ENCODE measurements at places on chromosomes 3 and 15.

DNA sequence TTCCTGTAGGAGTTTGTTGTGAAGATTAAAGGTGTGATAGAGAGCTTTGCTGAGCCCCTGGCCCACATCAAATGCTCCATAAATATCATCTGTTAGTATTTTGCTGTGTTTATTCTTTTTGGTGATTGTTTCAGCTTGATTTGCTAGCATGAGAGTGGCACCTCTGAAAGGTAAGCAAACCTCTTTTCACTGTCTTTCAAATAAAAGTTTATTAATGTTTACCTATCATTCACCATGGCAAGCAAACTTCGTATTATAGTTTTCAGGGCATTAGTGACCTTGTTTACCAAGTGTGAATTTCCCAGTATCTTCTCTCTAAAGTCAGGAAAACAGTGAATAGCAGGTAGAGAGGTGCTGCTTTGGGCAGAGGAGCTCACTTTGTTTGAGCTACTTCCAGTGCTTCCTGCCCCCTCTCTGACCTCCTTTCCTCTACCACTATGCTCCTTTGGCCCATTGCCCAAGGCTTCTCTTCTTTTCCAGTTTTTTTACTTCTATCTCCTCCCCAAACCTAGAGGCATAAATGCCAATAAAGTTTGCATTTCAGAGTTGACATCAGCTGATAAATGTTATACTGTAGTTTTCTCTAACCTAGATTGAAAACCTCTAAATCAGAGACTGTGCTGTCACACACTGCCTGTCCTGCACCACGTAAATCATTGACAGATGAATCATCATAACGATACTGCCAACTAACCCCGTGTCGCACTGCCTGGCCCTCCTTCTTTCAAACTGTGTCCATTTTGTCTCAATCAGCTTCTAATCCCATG is 569.0 kb downstream of the TUSC7 start:
- DNase-seq, result no peak

GRCh38 chr15:92155934-92156333 is 237.7 kb upstream of the ST8SIA2 start:
- no peak for DNase-seq

- no peak for DNase-seq
Observed at GRCh38 chr15:64000183-64000951, 45.9 kb downstream of the DAPK2 start.

DNA sequence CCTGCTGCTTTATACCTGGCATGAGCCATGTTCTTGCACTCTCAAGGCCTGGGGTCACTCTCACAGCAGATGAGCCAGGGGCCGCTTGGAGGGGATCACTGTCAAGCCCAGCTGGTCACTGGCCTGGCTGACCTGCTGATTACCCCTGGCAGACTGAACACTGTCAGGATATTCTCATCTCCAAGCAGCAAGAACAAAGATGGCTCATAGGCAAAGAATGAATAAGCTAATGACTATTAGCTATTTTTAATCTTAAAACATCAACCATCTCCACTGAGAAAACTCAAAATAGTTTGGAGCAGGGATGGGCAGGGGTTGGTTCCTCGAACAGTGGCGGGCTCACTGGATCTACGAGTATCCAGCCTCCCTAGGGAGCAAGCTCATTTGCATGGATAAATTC is 64.4 kb upstream of the ACAN start:
- DNase-seq, result no peak

DNA sequence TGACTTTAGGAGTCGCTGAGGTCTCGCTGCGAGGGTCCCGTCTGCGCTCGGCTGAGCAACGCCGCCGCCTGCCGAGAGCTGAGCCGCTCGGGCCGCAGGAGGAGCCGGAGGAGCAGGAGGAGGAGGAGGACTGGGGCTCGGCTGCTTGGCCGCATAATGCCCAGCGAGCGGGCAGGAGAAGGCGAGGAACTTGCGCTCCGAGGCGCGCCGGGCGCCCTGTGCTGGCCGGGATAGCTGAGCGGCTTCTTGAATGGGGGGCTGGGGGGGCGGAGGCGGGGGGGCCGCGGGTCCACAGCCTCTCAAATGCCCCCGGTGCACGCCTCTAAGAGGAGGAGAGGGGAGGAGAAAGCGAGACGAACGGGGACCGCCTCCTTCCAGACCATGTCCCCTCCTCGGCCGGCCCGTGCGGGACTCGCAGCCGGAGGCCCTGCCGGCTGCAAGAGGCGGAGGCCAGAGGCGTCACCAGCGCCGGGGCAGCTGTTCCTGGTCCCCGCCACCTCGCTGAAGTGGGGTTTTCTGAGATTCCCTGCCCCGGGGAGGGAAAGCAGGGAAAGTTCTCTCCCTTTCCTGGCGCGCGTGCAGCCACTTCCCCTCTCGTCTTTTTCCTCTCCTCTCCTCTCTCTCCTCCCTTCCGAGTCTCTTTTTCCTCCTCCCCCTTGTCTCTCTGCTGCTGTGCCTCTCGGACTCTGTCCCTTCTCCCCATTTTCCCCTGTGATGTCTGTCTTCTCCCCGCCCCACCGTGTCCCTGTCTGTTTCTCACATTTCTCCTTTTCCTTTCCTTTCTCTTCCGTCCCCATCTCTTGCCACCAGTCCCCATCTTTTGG is at the start of gene ADAMTS9:
Gene ADAMTS9, minus strand, starts transcription at position 220 of the 824 bp plus-strand sequence. CDS start 343 bp downstream, outside the sequence.
- DNase-seq, result no peak

- no peak for DNase-seq
Observed at GRCh38 chr15:26045516-26045915, 182.4 kb upstream of the ATP10A start.

DNA sequence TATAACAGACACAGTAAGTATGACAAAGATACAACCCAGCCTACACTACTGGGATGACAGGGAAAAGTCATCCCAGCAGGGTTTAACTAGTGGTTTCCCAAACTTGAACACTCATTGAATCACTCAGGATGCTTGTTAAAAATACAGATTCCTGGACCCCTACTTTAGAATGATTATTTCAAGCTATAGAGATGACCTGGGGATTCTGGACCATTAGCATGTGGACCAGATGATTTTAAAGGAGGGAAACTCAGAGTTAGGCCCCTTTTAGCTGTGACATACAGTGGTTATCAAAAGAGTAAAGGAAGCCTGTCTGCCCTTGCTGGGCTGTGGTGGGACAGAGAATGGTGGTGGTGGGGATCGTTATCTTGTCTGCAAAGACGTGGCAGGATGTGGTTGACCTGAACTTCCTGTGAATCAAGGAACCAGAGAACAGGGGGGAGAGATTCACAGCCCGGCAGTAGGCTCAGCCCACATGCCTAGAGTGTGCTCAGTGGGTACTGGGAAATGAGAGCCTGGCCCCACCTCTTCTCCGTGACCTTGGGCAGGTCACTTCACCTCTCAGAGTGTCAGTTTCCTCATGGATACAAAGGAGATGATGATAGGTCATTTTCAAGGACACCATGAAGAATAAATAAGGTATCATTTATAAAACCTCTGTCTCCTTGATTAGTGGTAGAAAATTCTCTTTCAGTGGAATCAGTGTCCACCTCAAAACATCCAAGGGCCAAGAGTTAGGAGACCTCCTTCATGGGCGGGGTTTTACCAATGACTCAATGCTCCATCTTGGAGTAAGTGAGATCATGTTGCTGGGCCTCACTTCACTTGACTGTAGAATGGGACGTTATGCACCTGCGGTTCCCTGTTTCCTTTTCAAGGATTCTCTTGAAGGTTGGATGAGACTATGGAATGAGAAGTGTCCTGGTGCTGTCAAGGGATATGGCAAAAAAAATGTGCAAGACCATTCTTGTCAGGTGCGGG is 306.5 kb downstream of the RPLP1 start:
- DNase-seq, result no peak

DNA sequence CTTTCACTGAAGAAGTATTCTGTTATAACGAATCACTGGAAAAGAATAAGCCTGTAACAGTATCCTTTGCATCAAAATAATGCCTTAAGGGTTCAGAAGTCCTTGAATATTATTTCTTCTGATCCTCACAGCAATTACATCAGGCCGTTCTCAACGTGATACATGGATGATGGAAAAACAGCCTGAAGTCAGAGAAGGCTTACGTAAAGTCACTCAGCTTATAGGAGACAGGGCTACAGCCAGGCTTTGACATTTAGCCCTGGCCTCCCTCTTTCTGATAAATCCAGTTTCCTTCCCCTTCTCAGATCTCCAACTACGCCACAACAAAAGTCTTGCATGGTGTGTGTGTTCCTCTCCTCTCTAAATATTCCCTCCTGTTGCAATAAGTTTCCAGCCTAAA is 131.9 kb downstream of the ANO10 start:
- DNase-seq, result peak; percentile 28

GRCh38 chr3:49076646-49077045 is 17.2 kb downstream of the QRICH1 start:
- no peak for DNase-seq

- DNase-seq, result peak; percentile 14
Observed at GRCh38 chr3:183825456-183826161, at the start of gene MAP6D1. TSS of gene MAP6D1 (minus strand) at chr3:183825577. CDS start at chr3:183825547, 30 bp downstream.

DNA sequence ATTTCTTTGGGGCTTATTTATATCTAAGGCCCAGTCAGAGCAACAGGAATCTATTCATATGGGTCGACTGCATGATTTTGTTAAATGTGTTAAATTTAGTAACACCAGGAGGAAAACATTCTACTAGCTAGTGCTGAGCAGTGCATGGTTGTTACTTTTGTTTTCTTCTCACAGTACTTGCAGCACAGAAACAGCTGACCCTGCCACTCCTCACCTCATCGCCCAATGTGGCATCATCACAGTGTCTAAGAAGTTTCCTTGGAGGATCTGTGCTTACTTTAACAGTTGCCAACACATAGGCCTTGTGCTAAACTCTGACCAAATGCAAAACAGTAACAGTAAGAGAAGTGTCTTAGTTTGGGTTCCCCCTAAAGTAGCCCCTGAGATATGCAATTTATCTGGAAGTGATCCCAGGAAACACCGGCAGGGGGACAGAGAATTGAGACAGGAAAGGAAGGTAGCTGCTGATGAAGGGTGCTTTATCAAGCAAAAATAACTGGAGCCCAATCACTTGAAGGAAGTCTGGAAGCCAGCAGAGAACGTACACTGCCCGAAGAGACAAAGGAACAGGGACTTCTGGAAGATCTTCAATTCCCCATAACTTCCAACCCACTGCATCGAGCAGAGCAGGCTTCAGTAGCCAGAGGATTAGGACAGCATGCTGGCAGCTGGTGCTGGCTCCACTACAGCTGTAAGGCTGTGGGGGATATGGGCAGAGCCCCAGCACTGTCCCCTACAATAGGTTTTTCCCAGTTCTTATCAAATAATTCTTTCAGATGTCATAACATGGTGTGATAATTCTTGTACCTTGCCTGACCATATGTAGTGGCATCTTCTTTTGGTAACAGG is 36.0 kb upstream of the ULK4 start:
- DNase-seq, result peak; percentile 11

DNA sequence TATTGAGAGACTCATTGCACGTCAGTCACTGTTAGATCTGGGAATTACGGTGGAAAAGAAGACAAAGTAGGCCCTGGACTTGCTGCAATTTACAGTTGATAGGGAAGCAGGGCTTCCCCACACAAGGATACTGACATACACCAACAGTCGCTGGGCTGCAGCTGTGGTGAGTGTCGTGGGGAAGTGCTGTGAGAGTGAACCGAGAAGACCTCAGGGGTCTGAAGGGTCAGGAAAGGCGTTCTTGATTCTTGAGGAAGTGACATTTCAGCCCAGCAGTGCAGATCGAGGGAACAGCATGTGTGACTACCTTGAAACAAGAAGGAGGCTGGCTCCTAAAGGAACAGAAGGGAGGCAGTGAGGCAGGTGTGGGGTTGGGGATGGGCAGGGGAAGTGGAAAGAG is 22.5 kb downstream of the MYZAP start:
- no peak for DNase-seq

DNA sequence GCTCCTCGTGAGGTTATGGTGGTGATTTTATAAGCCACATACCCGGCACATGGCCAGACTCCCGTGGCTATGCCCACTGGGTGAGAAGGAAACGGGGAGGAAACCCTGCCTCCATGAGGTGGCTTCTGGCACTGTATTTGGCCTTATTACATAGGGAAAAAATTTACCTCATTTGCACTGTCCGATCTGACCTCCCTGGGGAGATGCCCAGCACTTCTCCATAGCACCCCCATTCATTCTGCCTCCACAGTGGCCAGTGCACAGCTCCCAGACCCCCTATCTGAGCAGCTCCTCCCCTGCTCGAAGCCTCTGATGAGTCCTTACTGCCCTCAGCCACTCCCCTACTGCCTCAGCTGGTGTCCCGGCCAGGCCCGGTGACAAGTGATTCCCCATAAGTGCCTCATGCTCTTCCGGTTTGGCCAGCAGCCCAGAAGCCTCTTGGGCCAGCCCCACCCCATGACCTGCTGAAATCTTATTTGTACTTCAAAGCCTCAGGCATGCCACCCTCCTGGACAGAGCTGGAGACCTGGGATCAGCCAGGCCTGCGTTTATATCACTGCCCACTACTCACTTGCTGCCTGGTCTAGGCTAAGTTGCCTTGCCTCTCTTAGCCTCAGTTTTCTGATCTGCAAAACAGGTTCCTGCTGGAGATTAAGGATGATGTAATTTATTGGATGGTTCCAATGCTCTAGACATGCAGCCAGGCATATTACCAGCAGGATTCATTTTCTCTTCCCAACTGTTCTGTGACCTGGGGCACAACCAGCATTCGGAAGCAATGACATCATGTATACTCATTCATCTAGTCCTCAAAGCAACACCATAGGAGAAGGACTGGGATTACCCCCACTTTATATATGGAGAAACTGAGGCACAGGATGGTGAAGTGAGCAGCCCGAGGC is 30.6 kb upstream of the SLC6A6 start:
- peak; percentile 92 for DNase-seq

- DNase-seq, result no peak
Observed at GRCh38 chr3:123149525-123149924, 52.2 kb upstream of the SEC22A start.

DNA sequence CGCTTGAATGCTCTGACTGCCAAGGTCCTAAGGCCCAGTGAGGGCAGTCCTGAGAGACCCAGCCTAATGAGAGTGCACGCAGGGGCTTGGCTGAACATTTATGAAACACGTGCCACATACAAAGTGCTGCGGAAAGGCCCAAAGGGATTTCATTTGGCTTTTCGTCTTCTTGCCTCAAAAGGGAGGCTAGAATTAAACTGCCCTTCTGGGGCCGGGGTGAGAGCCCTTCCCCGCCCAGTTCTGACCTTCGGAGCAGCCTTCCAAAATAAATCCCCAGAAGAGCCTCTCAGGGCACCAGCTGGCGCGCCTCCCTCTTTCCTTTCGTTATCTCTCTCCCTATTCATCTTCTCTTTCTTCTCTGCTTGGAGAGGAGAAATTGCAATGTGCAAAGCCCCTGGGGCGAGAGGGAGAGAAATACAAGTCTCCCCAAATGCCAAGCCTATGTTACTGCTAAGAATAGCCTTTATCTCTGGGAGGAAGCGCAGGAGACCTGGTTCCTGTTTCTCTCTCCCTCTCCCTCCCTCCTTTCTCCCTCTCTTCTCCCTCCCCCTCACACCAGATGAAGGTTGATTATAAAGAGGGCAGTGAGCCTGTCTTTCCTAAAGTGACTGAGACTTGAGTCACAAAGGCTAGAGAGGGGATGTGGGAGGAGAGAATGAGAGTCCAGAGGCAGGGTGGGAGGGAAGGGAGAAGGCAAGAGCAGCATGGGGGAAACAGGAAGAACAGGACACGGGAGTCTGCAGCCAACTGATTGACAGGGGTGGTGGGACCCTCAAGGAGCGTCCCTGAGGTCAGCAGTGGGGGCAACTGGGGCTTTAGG is 36.7 kb upstream of the NDUFB4 start:
- DNase-seq, result peak; percentile 34
